ENCODE measurements at places on chromosomes 7 and 10.

GRCh38 chr10:112376396-112376790 is 2.5 kb downstream of the ACSL5 start:
- DNase-seq = no peak

- peak; percentile 52 for DNase-seq
Measured at GRCh38 chr7:27868131-27868550, 128.2 kb downstream of the TAX1BP1 start.

DNA sequence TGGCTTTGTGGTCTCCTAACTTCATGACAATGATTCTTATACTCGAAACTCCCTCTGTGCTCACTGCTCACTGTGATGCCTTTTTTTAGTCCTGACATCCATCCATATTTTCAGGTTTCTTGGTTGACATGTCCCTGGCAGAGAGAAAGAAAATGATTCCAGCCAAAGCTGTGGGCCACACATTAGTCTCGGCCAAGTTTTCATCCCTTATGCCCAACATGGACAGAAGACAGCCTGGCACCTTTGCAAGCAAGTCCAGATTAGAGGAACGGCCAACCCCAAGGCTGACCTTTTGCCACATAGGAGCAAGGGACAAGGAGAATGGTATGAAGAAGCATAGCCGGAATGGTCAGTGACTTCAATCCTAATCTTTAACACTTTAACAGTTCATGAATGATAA is 8.7 kb upstream of the OPALIN start:
- DNase-seq = no peak

DNA sequence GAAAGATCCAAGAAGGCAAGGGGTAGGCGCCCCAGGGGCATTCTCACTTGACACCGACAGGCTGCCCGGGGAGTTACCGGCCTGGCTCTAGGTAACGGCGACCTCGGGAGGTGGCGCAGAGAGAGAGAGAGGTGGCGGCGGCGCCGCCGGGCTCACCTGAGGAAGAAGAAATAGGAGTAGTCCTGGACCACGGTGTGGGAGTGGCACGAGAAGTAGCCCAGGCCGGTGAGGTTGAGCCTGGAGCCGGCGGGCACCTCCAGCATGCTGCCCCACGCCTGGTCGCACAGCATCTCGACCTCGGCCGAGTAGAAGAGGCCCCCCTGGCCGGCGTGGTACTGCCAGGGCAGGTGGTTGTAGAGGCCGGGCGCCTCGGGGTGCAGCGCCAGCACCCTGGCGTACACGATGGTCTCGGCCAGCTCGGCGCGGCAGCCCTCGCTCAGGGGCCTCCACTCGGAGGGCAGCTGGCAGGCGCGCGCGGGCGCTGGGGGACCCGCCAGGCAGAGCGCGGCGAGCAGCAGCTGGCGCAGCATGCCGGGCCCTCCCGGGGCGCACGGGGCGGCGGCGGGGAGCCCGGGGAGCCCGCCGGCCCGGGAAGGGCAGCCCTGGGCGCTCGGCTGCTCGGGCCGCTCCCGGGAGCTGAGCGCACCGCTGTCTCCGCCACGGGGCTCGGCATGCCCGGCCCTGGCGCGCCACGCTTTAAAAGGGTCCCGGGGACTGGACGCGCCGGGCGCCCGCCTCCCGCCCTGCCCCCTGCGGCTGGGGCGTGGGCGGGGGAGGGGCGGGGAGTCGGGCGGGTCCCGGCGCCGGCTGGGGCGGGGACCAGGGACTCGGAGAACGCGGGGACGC is at the start of gene CCDC3:
TSS of gene CCDC3 (minus strand) at position 673 of the 846 bp plus-strand sequence. CDS start at position 530, 143 bp downstream.
- DNase-seq = no peak

GRCh38 chr10:32960022-32960421 is 2.0 kb upstream of the ITGB1 start:
- no peak for DNase-seq

DNA sequence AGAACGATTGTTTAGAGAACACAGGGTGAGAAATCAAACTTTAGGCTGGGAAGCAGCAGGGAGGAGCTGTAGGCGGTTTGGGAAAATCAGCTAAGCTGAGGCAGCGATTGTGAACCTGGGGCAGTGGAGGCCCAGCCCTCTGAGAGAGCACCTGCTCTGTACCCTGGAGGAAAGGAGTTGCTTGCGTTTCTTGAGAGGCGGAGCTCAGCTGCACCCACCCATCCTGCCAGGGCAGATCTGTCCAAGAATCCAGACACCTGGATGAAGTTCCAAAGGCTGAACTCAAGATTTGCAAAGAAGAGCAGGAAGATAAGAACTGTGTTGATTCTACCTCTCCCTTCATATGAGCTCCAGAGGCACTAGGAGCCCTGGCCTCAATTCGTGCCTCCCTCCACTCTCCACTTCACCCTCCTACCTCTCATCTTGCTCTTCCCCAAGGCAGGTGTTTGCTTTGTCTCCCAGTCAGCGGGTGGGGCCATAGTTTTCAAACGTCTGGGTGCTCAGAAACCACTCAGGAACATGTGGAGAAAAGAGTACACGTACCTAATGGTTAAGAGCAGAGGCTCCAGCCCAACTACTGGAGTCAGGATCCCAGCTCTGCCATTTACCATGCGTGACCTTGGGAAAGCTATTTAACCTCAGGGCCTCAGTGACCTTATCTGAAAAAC is 21.5 kb upstream of the TMEM213 start:
- no peak for DNase-seq

All from HT1080 (cell line).